ENCODE measurements at places on chromosomes 1 and 21. TPM values are rescaled to one million over a fixed set of nuclear protein-coding genes. Genes with fewer than 3 reads are reported as not detected.

GRCh38 chr1:10620776-10621175 lies 146.0 kb downstream of the PEX14 start:
- no peak for DNase-seq

- no peak for DNase-seq
Observed at GRCh38 chr1:99943223-99943794, 26.5 kb upstream of the SLC35A3 start.

DNA sequence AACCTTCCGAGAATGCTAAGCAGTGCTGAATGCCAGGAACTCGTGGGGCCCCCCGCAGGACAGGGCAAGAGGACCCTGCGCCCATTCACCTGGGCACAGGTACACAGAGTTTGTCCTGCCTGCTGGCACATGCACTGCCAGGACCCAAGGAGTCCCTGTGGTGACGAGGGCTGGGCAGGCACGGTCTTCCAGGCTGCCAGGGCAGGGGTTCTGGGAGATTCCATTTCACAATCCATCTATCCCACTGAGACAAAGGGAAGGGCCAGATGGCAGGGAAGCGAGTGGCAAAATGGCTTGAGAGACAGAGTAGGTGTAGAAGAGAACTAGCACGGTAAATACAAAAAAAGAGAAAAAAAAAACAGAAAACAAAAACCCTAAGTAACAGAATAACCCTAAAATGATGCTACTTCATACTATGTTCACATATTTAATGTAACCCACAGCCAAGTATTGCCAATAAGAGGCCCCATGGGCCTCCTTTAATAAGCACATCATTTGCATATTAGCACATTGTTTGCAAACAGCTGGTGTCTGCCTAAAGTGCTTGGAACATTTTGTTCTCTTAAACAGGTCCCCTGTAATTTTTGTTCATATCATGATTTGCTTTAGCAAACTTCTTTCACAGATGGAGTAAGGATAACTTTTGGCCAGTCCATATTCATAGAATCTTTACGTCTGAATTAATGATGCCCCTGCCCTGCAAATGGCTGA lies 83.8 kb downstream of the STUM start:
- DNase-seq = no peak

DNA sequence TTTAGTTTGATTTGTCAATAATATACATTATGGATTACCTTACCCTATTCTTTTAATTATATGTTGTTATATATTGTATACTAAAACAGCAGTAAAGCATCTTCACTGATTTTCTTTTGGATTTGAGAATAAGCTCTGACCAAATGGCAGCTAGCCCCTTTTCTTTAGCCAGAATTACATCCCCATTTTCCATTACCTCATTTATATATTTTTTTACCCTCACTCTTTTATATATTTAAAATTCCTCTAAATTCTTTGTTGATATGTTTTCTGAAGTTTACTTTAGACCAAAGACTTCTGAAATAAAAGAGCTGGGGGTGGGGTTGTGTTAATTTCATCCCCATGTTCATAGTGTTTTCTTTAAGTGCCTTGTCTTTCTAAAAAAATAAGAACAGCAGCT lies 24.6 kb downstream of the ANGPTL1 start:
- DNase-seq = no peak

Gene ABCB10
- total RNA-seq = 24.2 TPM

Gene AHDC1
- total RNA-seq = 6.7 TPM
